ENCODE measurements at places on chromosomes 16 and 17. TPM values are rescaled to one million over a fixed set of nuclear protein-coding genes. Genes with fewer than 3 reads are reported as not detected.

SLC5A2 gene
- total RNA-seq, result not detected

CSH2 gene
- not detected for total RNA-seq

SLC35G6 gene
- total RNA-seq, result not detected

CTF1 gene
- 0.92 TPM for total RNA-seq

MT1E gene
- 90.1 TPM for total RNA-seq

KRT34 gene
- not detected for total RNA-seq

PRPSAP1 gene
- 27.1 TPM for total RNA-seq

ZMYND15 gene
- 0.06 TPM for total RNA-seq

NDUFAF8 gene
- total RNA-seq, result 43.6 TPM

OR2C1 gene
- total RNA-seq, result 0.26 TPM

RNF227 gene
- 0.87 TPM for total RNA-seq

PERCC1 gene
- not detected for total RNA-seq

ASIC2 gene
- 0.13 TPM for total RNA-seq

SNRNP25 gene
- total RNA-seq, result 26.8 TPM

PKMYT1 gene
- total RNA-seq, result 5.9 TPM

CACNA1G gene
- 0.37 TPM for total RNA-seq

GFOD2 gene
- total RNA-seq, result 13.8 TPM

PDILT gene
- total RNA-seq, result not detected

ABCA9 gene
- 76.4 TPM for total RNA-seq

KARS1 gene
- 135 TPM for total RNA-seq

CCDC200 gene
- not detected for total RNA-seq

KRT9 gene
- total RNA-seq, result not detected

CACNG3 gene
- total RNA-seq, result not detected

HP gene
- total RNA-seq, result not detected

TVP23A gene
- 0.19 TPM for total RNA-seq

POLR3K gene
- total RNA-seq, result 6.9 TPM

TBX2 gene
- total RNA-seq, result 72.3 TPM

ADAD2 gene
- not detected for total RNA-seq

DPEP3 gene
- total RNA-seq, result not detected

SLC52A1 gene
- not detected for total RNA-seq

Measured in aortic smooth muscle cell (primary cell).